ENCODE measurements at places on chromosomes 5 and 9.

DNA sequence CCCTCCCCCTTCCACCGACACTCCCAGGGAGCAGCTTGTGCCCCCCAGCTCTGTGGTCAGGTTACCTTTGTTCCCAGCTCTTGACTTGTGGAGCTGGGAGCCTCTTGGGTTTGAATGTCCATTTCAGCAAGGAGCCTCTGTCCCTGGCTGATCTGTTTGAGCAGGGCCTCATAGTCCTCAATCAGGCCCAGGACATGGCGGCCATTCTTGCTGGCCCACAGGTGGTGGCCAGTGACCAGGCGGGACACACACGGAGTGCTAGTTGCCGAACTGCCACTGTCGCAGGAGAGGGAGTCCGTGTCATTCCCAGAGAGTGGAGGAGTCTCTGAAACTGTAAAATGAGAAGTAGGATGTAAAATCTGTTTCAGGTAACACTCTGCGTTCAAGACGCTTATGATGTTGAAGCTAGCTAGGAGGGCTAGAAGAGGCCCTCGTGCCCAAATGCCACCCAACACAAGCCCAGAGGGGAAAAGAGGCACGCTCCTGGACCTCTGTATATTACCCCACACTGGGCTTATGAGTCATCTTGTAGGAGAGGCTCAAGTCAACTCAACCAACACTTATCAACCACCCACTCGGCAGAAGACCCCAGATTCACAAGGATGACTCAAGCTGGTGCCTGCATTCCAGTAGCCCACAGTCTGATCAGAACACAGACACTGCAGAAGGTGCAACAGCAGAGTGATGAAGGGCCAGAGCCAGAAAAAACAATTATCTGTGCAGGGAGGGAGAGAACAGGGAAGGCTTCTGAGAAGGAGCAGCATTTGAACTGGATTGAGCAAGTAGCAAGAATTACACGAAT, 177.0 kb downstream of the CDK5RAP2 start:
- no peak for DNase-seq

DNA sequence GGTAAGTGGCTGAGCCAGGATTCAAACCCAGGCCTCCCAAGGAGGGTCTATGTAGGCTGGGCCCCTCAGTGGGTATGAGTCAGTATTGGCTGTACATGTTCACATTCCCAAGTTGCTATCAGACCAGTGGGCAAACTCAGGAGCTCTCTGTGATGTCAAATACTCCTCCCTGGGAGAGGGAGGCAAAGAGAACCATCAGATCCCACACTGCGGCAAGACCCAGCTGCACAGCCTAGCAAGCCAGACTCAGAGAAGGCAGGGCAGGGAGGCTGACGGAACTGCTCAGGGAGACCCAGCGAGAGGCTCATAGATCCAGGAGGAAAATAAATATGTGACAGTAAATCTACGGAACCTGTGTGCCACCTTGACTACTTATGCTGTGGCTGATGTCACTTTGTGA, 42.6 kb upstream of the SAP30L start:
- DNase-seq = no peak

- DNase-seq = no peak
Measured at GRCh38 chr9:121636341-121636865, 15.0 kb upstream of the DAB2IP start.

DNA sequence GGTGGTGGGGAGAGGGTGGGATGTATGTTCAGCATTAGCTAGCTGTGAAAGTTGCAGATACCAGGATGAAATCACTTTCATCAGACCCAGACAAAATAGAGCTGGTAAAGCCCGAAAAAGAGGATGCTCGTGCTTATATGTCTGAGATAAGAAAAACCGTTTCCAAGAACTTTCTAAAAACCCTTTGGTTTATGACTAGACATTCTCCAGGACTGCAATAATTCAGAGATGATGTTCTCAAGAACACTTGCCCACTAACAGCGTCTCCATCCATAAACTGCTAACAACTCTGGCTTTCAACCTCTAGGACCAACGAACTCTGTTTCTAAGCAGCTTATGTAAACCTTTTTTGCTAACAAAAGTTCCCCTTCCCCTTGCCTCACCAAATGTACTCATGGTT, 8.4 kb upstream of the AMACR start:
- no peak for DNase-seq

DNA sequence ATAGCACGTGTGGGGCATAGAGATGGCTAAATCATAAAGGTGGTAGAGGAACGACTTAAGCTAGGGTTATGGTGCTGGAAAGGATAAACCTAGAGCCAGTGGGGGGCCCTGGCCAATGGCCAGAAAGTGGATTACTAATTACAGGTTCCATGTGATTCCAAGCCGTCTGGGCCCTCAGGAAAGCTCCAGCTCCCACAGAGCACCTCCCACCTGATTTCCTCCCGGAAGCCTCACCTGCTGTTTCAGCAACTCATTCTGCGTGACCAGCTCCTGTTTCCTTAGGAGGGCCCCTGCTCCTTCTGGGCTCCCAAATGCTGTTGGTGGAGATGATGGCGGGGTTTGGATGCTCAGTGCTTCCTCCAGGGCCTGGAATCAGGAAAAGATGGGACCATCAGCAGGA, 16.2 kb downstream of the GPX3 start:
- DNase-seq = no peak

GRCh38 chr5:51960617-51961121, 577.4 kb downstream of the ISL1 start:
- DNase-seq = no peak

DNA sequence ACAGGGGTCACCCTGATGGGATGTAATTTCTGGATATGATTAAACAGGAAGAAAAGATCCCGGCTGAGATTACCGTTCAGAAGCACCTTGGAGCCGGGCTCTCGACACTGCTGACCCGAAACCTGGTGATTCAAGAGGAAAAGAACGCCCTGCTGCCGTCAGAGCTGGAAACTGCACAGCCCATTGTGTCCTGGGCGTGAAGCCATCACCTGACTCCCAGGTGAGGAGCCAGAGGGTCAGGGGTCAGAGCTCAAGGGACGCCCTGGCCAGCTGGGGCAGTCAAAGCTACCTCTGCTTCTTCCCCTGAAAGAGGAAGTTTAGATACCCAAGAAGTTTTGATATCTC, 17.8 kb upstream of the SLC12A7 start:
- no peak for DNase-seq

Data from CD8-positive, alpha-beta T cell (primary cell).